ENCODE measurements at places on chromosomes 1 and 21.
A peak's percentile ranks its signal among the peaks of the same experiment; 100 is the strongest.

GRCh38 chr1:44407430-44408211, 2.6 kb downstream of the RNF220 start:
- DNase-seq, result no peak

DNA sequence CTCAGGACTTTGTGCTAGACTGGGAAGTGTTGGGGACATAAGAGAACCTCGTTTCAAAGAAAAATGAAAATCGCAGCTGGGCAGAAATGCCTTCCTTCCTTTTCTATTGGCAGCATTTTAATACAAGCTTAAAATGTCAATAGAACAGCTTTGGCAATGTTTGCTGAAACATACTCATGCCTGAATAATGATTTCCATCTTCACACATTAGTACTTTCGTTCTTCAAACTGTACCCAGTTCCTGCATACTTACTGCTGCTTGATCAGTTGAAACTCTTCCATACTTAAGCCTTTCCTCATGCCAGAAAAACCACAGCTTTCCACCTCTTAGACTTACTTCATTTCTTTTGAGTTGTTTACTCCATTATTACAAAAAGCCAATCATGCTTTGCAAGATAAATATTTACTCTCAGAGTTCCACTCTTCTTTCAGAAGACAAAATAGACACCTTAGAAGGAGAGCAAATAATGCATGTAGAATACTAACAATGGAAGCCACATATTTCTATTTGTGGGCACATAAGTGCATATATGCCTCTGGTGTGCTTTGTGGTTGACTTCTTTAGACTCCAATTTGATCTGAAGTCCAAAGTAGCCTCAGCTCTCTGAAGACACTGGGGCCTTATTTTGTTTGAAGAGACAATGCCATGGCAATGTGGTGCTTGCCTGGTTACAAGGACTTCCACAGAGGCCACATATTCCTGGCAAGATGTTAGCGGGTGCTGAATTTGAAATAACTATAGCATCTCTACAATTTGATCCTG, 22.7 kb upstream of the CD55 start:
- DNase-seq, result peak; percentile 53

DNA sequence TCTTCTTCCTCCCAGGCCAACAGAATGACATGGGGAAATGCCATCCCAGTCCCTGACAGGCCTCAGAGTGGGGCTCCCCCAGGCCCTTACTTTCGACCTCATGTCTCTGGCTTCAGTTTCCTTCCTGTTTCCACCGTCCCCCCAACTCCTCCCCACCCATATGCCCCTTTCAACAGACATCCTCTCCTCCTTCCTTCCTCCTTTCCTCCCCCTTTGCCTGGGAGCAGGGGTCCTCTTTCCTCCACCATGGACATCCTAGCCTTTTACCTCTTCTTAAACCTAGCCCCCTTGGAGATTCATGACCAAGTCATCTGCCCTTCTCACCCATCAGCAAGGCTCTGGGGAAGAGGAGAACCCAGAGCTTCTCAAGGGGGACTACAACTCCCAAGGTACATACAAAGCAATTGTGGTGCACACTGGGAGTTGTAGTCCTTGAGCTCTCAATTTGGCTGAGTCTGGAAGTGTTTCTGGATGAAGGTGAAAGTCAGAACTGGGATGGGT, 4.0 kb downstream of the ZBTB7B start:
- DNase-seq, result no peak

DNA sequence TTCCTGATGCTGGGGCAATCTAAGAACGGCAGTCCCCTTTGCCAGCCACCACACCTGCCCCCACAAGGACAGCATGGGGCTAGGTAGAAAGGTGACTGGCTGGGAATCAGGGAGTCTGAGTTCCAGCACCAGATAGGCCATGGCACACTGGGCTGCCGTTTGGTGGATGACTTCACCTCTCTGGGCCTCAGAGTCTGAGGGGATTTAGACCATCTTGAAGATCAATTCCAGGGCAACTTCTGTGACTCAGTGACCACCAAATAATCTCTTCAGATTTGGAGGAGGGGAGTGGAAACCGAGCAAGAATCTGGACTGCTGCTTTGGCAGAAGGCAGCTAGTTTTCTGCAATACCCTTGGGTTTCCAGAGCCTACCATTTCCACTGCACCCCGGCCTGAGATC, 92.1 kb upstream of the EDN2 start:
- DNase-seq, result no peak

DNA sequence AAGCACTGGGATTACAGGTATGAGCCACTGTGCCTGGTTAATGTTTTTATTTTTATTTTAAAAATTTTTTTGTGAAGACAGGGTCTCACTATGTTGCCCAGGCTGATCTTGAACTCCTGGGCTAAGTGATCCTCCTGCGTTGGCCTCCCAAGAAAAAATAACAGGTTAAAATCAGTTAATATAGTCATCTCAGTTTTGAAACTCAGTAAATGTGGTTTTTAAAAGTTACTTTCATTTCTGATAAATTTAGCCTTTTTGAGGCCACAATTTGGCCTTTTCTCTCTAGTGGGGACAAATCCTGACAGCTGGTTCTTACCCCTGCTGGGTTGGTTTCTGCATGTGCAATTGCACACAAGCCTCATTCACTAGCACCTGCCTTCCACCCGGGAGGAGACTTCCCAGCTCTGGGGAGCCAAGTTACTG, 13.3 kb downstream of the PMF1 start:
- DNase-seq, result no peak

- DNase-seq, result no peak
Observed at GRCh38 chr1:248856176-248856575, 2.7 kb downstream of the ZNF692 start.

DNA sequence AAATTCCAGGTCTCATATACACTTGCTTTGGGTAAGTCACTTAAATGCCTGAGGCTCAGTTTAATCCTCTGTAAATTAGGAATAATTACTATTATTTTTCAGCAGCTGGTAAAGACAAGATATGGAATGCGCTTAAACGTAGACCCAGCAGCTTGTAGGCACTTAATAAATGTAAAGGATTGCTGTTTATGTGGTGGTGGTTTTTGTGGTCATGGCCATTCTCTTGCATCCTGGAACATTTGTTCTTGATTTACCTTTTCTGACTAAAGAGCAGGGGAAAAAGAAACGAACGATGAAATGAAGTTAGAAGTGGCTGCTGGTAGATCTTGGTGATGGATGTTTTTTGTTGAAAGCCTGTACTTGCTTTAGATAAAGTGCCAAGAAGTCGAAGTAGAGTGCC, 195.0 kb upstream of the FOXD3 start:
- DNase-seq, result no peak

GRCh38 chr1:30286988-30287839, 436.2 kb downstream of the MATN1 start:
- DNase-seq, result no peak

DNA sequence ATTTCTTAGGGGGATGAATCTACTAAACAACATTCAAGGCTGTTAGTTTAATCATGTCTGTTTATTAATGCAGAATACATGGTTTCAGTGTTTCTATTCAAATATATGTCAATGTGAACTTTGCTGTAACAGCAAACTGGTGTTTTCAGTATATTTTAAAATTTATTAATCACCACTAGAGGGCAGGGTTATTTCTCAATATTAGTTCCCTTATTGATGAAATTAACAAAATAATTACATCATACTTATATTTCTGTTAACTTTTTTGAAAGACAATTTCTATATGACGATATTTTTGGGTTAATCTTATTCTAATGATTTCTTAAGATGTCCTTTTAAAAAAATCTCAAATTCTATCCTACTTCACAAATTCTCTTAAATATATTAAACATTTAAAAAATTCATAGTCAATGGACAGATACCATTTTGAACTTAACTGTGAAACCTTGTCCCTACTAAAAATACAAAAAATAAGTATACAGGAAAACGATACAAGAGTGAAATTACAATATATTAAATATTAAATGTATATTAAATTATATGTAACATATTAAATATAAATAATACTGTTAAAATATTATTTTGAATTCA, 1034.1 kb upstream of the PRMT6 start:
- peak; percentile 18 for DNase-seq

DNA sequence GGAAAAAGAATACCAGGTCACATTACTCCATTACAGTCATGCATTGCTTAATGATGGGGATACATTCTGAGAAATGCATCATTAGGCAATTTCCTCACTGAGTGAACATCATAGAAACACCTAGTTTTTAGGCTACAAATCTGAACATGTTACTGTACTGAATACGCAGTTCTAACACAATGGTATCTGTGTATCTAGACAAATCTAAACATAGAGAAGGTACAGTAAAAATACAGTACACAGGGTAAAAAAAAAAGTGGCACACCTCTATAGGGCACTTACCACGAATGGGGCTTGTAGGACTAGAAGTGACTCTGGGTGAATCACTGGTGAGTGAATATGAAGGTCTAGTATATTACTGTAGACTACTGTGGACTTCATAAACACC, 115.7 kb downstream of the AKT3 start:
- no peak for DNase-seq

- no peak for DNase-seq
Observed at GRCh38 chr1:116679828-116680628, 12.5 kb upstream of the IGSF3 start.

DNA sequence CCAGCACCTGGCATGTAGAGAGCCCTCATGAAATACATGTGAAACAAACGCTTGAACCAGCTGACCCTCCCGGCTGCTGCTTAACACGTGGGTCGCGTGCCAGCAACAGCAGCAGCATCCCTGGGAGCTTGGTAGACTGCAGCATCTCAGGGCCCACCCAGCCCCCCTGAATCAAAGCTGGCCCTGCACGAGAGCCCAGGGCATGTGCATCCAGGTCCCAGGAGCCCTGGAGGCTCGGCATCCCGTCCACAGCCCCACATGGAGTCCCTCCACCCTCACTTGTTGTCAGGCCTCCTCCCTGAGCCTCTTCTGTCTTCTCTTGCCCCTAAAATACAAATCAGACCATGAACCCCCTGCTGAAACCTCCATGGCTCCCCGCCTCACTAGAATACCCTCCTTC, 123.1 kb downstream of the MATN1 start:
- no peak for DNase-seq

- DNase-seq, result no peak
Observed at GRCh38 chr1:26166719-26167281, 2.0 kb downstream of the C1orf232 start.

GRCh38 chr1:41670217-41670957, 185.9 kb upstream of the EDN2 start:
- peak; percentile 50 for DNase-seq

- no peak for DNase-seq
Observed at GRCh38 chr21:35995522-35996088, 64.7 kb downstream of the SETD4 start.

DNA sequence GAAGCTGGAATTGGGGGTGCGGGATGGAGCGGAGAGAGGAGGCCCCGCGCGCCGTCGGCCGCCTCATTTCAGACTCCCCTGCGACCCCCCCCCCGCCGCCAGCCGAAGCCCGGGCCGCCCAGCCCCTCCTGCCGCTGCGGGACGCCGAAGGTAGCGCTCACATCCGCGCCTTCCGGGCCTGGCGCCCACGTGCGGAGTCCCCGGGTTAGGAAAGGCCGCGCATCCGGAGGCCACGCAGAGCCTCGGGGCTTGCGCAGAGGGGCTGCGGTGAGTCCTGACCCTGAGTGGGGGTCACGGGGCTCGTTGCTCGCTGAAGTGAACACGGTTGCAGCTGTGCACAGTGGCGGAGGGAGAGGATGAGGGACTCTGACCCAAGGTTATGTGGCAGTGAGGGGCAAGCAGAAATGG, 552 bp upstream of the ZNF496 start:
- DNase-seq, result peak; percentile 51

- no peak for DNase-seq
Observed at GRCh38 chr1:83978056-83978455, 20.9 kb downstream of the TTLL7 start.

DNA sequence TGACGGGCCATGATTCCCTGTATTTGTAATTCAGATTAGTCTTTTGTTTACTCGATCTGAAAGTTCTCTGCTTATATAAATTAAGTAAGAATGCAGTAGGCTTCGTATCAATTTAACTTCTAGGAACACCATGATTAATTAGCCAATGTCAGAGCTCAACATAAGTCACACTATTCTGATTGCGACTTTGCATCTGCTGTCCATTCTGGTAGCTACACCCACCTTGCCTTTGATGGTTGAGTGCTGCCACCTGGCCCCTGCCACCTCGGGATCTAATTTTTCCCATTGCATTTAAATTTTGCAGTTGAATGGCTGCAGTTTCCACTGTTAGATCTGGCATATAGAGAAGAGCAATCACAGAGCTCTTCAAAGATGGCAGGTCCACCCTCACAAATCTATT, 140.0 kb downstream of the LTN1 start:
- DNase-seq, result no peak

DNA sequence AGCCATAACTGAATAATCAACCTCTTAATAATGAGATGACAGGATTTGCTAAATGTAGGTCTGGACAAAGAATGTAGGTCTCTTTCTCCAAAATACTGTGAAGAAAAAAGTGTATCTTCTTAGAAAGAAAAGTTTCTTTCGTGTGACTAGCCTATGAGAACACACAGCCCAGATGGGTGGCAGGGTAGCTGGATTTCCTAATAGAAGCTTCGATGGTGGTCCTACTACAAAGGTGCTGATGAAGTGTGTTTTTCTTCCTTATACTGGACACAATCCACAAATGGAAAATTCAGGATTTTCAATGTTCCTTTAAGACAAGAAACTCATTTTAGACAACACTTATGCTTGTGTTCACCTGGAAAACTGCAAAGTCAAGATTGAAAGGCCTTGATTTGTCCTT, 90.2 kb upstream of the ZNHIT6 start:
- no peak for DNase-seq

DNA sequence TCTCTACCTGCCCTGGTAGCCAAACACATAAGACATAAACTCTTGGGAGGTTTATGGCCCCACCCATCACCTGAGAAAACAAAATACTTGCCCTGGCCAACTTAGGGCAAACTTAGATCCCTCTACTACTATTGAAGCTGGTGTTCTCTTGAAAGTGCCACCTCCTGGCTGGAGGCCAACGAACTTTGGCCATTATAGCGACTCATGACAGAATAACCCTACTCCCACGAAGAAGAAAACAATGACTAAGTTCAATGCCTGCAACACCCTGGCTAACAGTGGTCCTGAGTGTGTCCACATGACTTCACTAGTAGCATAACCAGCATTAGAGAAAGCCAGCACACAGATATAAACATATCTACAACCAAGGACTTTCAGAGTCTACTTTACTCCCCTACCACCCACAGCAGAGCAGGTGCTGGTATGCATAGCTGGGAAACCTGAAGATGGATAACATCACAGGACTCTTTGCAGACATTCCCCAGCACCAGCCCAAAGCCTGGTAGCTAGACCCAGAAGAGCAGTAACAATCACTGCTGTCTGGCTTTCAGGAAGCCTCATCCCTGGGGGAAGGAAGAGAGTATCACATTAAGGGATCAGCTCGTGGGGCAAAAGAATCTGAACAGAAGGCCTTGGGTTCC, 81.0 kb downstream of the SLC30A10 start:
- DNase-seq, result no peak

DNA sequence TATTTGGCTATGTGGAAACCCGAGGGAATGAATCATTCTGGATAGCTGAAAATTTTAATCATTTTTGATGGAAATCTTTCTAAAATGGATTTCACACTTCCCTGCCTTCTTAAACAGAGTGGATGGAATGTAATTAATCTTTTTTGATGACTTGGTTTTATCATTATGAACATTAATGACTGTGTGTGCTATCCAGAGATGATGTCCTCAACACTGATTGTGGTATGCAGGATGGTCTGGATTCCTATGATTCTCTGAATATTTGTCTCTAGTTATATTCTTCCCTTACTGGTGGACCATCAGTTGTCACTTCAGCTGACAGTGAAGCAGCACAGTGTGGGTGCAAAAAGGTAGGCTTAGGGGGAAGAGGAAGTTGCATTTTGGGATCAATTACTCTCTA, 513.5 kb downstream of the LMO4 start:
- no peak for DNase-seq

- no peak for DNase-seq
Observed at GRCh38 chr21:44556879-44557278, 1.7 kb downstream of the KRTAP10-3 start.

GRCh38 chr1:68231627-68232288, 565 bp downstream of the WLS start:
- peak; percentile 75 for DNase-seq

Data from ACHN (cell line).